Stimulated activated naive CD8-positive, alpha-beta T cell treated with anti-CD3 and anti-CD28 coated beads, Interleukin-15, Interleukin-2, amounts not matched to agents 100 U/mL and 50 U/mL, for 24 hours (primary cell): ENCODE measurements at places on chromosomes 2 and 18.

GRCh38 chr2:108570416-108570815 lies 36.1 kb downstream of the LIMS1 start:
- no peak for DNase-seq

GRCh38 chr2:135664623-135665068 lies 77.0 kb upstream of the UBXN4 start:
- DNase-seq = no peak

- DNase-seq = no peak
Measured at GRCh38 chr2:69985688-69986087, 24.3 kb upstream of the ASPRV1 start.

DNA sequence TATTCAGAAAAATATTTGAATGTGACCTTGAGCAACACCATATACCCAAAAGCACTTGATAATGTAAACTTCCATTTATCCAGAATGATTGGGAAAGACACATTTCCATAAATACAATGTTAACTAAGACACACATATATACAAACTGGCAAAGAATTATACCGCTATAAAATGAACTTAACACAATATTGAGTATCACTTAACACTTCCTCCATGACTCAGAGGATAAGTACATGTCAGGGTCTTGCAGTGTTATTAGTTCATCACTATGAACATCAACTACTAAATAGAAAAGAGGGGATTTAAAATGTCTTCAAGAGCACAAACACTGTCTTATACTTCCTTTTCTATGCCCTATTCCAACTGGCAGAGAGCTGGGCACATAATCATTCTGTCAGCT lies 18.6 kb downstream of the WDSUB1 start:
- no peak for DNase-seq

- no peak for DNase-seq
Measured at GRCh38 chr2:62201307-62201706, 5.4 kb downstream of the B3GNT2 start.

- peak; percentile 26 for DNase-seq
Measured at GRCh38 chr2:37711308-37711731, 39.9 kb upstream of the CDC42EP3 start.

DNA sequence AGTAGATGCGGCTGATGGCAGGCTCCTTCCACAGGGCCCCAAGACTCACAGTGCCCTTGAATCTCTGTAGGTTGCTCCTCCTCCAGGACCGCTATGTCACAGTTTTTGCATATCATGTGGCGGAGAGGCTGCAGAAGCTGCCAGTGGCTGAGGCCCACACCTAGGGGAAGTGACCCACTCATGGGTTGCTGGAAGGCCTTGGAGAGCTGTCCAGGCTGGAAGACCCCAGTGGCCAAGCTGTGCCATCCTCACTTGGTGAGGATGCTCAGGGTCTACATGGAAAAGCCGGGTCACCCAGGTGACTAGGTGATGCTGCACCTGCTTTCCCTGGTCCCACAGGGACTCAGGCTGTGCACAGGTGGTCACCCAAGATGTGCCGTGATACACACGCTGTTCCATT lies 90.6 kb downstream of the SEPTIN10 start:
- DNase-seq = no peak

- no peak for DNase-seq
Measured at GRCh38 chr2:162072181-162072702, 1.8 kb downstream of the DPP4 start.

- no peak for DNase-seq
Measured at GRCh38 chr2:124163840-124164239, 138.8 kb downstream of the CNTNAP5 start.

DNA sequence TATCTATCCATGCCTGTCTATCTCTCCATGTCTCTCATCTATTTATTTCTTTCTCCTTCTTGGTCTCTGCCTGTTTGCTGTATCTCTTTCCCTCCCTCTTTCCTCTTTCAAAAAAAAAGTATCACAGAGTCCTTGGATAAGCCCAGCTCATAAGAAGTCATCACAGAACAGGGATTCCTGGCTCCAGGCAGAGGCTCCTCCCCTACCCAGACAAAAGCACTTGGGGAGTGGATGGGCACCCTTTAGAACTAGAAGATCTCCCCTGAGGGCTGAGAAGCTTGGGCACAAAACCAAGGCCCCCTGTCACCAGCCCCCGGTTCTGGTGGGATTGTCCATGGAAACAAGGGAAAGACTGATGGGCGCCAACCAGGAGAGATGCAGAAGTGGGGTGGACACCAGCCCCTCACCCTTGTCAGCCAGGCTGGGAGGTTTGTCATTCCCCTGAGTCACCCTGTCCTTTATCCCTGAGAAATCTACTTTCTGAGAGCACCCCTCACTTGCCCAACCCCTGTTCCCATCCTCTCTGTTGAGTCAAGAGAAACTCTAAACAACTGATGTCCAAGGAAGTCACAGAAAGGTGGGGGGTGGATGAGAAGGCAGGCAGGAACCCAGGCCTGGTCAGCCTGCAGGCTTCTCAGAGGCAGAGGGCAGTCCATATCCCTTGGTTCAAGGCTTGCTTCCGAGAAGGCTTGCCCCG lies 127.1 kb downstream of the TNS1 start:
- no peak for DNase-seq

DNA sequence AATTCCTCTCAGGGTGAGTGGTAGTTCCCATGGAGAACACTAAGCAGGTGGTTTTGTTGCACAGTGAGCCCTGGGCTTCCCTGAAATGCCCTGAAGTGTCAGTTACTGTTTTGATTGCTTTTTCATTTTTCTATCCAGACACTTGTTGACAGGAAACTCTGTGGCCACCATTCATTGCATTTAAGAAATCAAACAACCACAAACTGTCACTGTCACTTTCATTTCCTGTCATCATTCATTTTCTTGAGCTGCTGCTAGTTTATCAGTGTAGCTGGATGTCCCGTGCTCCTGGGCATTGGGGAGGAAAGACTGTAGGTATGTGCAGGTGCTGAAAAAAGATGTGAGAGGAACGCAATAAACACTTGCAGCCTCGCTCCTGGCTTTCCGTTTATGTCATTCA lies 891.6 kb upstream of the ZEB2 start:
- no peak for DNase-seq

DNA sequence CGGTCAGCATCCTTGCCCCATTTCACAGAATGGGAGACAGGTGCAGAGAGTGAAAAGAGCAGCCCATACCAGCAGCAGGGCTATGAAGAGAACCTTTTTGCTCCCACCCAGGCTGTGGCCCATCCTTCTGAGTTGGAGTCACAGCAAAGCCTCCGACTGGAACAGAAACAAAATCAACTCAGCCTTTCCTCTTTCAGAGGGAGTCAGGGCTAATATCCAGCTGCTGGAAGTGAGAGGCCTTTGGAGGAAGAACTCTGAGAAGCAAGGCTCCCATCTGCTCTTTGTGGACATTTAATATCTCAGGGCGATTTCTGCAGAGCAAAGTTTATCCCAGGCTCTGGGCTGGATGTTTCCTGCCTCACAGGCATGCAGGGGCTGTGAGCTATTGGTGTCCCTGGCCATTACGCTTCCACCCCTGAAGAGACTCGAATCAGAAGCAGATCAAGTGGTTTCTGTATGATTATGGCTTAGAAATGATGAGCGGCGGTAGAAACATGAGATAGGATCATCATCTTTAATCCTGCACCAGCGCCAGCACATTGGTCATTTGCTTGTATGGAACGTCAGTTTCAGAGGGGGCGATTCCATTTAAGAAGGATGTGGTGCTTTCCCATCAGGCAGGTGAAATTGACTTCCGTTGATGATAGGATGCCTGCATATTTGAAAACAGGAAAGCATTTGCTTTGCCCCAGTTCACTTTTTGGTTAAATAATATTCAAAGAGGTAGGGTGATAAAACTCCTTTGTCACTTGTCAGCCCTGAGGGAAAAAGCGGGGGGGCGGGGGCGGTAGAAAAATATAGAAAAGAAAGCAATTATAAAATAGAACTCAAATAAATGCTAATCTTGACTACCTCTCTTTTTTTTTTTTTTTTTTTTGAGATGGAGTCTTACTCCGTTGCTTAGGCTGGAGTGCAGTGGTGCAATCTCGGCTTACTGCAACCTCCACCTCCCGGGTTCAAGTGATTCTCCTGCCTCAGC lies 152.4 kb downstream of the LRRC30 start:
- no peak for DNase-seq

DNA sequence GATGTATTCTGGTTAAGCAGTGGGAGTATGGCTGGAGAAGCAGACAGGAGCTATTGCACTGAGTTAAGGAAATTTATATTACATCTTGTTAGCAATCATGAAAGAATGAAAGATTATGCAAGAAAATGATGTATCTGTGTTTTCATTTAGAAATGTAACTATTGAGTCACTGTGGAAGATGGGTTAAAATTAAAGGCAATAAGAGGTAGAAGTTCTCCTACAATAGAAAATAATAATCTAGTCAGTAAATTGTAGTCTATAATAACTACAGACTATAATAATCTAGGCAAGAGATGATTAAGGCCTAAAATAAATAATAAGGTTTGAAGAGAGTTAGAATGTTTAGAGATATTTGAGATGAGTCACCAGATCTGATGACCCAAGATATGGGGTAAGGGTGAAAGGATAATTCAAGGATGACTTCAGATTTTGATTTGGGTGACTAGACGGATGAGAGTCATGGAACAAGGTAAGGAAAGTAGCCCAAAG lies 371.9 kb upstream of the KCNH7 start:
- no peak for DNase-seq

DNA sequence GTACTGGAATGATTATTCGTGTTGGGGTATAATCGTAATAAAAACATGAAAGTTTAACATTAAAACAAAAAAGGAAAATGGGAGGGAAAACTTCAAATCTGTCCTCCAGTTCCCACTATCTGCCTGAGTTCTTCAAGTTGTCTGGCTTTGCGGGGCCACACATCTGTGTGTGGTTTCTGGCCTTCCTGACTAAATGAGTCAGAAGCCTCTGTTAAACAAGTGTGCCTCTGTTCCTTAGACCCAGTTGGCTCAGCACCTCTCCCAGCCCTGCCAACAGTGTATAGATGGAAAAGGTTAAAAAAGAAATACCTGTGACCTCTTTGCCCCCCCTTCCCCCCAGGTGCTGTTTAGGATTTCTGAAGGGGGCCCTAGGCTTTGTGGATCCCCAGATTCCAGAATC lies 30.2 kb downstream of the XDH start:
- no peak for DNase-seq

GRCh38 chr18:3742541-3742940 lies 292.6 kb downstream of the TGIF1 start:
- DNase-seq = no peak

- no peak for DNase-seq
Measured at GRCh38 chr2:99101697-99102096, 39.8 kb upstream of the C2orf15 start.

GRCh38 chr2:48274040-48274439 lies 255.9 kb upstream of the STON1 start:
- no peak for DNase-seq

- DNase-seq = peak; percentile 71
Measured at GRCh38 chr2:65186872-65187851, 40.5 kb upstream of the ACTR2 start.

DNA sequence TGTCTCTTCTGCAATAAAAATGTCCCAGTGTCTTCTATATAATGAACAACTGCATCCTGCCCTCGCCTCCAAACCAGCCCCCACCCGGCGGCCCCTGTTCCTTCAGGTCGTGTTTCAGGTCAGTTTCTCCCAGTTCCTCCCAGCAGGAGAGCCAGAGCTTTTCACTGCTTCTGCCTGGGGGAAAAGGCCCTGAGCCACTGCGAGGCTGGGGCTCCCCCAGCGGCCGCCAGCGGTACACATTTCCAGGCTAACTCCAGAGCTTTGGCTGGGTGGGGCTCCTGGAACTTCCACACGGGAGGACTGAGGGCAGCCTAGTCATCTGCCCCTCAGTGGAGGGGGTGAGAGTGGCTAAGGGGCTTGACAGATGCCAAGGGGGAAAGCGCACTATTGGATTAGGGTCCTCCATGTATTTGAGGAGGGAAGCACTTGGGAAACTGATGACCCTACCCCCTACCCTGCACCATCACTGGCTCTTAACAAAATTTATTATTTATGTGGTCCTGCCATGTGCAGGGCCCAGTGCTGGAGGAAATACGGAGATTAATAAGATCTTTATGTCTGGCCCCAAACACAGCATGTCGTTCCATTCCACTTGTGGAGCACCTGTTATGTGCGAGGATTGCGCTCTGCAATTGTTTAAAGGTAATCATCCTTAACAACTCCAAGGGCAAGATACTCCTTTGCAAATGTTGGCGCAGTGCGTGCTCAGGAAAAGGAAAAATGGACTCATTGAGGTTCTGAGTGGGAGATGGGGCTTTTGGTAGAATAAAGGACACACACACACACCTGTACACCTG lies 17.3 kb upstream of the CYS1 start:
- DNase-seq = peak; percentile 58

- DNase-seq = peak; percentile 50
Measured at GRCh38 chr2:27370816-27371620, 602 bp downstream of the SNX17 start.

DNA sequence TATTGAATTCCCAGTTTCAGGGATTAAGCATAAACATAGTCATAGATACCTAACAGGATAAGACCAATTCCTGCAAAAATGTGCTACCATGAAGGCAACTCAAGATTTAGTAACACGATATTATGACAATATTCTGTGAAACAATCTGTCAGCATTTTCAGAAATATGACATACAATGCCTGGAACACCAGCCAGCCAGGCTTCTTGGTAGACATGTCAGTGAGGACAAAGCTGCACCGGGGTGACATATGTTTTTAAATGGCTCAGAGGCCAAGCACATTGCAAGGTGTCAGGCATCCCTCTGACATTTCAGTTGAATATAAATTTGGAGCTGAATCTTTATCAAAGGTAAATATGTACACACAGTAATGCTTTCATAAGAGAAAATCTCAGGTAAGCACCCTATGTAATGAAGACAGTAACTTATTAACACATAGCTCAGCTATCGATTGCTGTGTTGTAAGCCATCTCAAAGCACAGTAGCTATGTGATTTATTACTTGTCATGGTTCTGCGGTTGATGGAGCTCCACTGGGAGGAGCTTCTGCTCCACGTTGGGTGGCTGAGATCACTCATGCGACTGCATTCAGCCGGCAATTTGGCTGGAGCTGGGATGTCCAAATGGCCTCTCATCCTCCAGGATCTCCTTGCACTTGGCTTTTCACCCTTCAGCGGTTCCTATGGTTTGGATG lies 31.9 kb upstream of the EML6 start:
- no peak for DNase-seq

DNA sequence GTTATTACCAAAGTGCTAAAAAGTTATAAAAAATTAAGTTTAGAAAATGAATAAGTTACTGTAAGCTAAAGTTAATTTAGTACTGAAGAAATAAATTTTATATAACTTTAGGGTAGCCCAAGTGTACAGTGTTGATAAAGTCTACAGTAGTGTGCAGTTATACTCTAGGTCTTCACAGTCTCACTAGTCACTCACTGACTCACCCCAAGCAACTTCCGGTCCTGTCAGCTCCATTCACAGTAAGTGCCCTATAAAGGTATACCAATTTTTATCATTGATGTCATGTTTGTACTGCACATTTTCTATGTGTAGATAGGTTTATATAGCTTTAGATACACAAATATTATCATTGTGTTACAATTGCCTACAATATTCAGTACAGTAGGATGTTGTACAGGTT lies 518.3 kb upstream of the PIK3C3 start:
- no peak for DNase-seq

- no peak for DNase-seq
Measured at GRCh38 chr2:172394002-172394401, 33.4 kb upstream of the ITGA6 start.

GRCh38 chr2:189369566-189369965 lies 71.7 kb upstream of the WDR75 start:
- no peak for DNase-seq

GRCh38 chr2:126302043-126302442 lies 353.9 kb upstream of the GYPC start:
- DNase-seq = no peak

- DNase-seq = no peak
Measured at GRCh38 chr18:10094154-10094553, 180.3 kb downstream of the VAPA start.

- DNase-seq = no peak
Measured at GRCh38 chr18:48308027-48308635, 101.1 kb downstream of the ZBTB7C start.
